ENCODE measurements at places on chromosomes 16 and 17.

DNA sequence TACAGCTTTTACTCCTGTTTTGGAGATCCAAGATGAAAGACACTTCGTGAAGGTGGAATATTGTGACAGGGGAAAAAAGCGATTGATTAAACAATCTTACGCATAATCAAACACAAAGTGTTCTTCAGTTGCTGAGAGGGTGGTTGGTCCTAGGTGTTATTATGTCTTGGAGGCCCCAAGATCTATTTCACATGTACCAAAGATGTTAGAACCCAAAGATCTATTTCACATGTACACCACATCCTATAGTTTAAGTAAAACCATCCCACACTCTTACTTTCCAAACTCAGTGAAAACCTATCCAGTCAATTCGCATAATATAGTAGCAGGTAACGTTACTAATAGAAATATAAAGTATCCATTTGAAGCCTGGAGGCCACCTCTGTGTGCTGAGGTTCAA is 242.6 kb upstream of the MAF start:
- no peak for DNase-seq

- DNase-seq, result no peak
Measured at GRCh38 chr17:65393514-65393913, 167.9 kb downstream of the AXIN2 start.

DNA sequence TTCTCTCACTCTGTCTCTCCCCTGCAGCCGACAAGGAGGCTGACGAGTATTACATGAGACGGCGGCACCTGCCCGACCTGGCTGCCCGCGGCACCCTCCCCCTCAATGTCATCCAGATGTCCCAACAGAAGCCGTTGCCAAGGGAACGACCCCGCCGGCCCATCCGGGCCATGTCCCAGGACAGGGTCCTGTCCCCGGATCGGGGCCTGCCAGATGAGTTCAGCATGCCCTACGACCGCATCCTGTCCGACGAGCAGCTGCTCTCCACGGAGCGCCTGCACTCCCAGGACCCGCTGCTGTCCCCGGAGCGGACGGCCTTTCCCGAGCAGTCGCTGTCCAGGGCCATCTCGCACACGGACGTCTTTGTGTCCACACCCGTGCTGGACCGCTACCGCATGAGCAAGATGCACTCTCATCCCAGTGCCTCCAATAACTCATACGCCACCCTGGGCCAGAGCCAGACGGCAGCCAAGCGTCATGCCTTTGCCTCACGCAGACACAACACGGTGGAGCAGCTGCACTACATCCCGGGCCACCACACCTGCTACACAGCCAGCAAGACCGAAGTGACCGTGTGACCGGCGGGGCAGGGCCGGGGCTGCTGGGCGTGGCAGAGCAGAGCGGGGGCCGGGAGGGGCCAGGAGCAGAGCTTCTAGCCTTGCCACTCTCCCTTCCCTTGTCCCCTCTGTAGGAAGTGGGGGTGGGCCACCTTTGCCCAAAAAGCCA is 40.4 kb upstream of the DNAH9 start:
- DNase-seq, result no peak

- no peak for DNase-seq
Measured at GRCh38 chr16:55392701-55393100, 68.7 kb downstream of the IRX6 start.

- DNase-seq, result no peak
Measured at GRCh38 chr16:16064874-16065384, 115.5 kb downstream of the ABCC1 start.

- no peak for DNase-seq
Measured at GRCh38 chr17:18000030-18000408, 27.4 kb downstream of the DRC3 start.

DNA sequence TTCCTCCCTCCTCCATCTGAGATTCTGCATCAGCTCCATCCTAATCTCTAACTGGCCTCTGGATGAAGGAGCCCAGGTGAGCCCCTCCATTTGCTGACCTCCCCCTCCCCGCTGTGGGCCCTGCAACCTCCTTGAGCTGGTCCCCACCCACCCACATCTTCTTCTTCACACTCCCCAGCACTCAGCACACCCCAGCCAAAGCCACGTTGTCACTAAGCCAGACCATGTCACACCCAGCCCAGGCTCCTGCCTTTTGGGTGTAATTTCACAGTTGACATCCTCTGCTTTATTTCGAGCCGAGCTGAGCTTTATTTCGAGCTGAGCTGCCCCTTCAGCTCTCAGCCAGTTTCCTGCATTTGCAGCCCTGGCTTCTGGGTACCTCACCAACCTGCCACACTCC is 282.7 kb upstream of the TNRC6C start:
- no peak for DNase-seq

DNA sequence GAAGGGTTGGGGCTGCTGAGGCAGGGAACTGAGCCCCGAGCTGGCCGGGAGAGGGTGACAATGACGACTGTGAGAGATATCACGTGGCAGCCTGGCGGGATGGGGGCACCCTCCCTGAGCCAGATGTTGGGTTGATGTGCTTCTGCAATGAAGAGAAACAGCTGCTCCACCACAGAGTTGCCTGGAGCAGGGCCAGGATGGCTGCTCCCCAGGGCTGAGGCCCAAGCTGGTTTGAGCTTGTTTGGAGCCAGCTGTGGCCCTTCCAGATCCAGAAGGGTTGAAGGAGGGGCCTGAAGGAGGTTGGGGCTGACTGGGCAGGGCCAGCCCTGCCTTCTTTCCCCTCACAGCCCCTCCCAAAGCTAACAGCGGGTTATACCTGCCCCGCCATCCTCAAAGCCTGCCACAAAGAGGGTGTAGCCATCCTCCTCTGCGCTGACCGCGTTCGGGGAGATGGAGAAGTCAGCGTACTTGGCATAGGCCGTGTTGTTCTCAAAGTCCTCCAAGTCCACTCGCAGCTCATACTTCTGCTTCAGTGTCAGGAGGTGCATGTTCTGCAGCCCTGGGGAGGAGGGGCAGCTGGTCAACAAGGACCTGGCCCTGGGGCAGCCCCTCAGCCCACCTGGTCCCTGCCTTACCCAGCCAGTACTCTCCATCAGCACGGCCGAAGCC is 2.1 kb downstream of the MFAP4 start:
- no peak for DNase-seq

GRCh38 chr17:27226611-27227230 is 67.2 kb upstream of the WSB1 start:
- DNase-seq, result no peak

DNA sequence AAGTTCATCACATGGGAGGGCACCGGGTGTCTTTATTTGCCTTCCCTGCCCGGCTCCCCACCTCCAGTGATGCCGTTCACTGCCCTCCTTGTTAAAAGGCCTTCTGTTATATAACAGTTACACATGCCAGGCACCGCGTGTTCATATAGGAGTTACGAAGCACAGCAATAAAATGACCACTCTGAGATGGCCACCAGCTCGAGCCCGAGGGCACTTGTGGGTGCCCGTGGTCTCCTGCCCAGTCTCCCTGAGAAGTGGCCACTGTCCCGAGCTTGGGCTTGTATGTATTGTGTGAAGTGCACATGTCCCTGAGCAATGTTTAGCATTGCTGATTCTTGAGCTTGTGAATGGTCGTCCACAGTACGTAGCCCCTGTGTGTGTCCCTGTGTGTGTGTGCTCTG is 355.6 kb downstream of the SEC14L1 start:
- no peak for DNase-seq

Measured in activated CD4-positive, CD25-positive, alpha-beta regulatory T cell treated with anti-CD3 and anti-CD28 coated beads, Interleukin-2, amount 50 U/mL, for 72 hours (primary cell).